Stimulated activated naive CD4-positive, alpha-beta T cell treated with Interleukin-2 at 50 U/mL for 16 hours (primary cell): ENCODE measurements at places on chromosomes 11 and 22.

GRCh38 chr22:39738746-39739145 lies 154.8 kb downstream of the ENTHD1 start:
- no peak for DNase-seq

GRCh38 chr11:18912883-18913282 lies 26.3 kb downstream of the MRGPRX1 start:
- no peak for DNase-seq

DNA sequence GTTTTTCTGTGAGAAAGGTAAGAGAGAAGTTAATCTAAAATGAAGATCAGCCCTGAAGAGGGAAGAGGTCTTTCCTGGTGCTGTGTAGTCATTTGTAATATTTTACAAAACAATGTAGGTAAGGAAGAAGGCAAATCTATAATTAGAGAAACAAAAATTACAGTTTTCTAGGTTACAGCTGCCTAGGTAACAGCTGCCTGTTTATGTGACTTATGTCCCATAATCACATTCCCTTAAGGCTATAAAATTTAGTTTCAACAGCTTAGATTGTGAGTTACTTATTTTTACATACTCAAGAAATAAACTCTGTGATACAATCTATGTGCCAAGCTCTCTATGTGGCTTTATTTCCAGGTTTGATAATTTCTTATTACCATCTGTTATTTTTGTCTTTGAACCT lies 19.8 kb downstream of the LUZP2 start:
- no peak for DNase-seq

DNA sequence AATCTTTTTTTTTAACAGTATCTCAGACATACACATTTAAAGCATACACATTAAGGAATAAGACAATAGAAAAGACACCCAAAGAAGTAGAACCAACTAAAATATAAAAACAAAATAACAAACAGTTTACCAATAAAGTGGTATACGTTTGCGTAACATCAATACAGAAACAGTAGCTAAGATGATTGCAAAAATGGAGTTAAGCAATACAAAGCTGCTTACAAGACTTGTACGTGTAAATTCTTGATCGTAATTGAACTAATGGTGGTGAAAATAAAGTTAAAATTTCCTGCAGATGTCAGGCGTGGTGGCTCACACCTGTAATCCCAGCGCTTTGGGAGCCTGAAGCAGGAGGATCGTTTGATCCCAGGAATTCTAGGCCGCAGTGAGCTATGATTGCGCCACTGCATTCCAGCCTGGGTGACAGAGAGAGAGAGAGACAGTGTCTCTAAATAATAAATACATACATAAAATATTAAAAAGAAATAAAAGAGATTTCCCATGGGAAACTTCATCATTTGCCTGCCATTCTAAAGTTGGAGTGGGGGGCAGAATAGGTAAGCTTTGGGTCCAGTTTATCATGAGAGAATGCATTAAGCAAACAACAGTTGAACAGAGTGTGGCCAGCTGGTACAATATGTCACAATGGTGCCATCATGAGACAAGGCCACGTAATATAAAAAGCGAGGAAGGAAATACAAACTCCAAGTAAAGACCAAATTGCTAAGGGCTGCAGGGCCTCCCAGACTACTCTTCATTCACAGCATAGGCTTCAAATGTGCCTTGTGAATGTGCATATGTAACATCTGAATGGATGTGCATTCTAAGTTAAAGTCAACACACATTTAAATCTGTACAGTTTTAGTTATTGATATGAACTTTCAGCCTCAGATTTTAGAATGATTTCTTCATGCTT lies 38.9 kb upstream of the EED start:
- DNase-seq = no peak

DNA sequence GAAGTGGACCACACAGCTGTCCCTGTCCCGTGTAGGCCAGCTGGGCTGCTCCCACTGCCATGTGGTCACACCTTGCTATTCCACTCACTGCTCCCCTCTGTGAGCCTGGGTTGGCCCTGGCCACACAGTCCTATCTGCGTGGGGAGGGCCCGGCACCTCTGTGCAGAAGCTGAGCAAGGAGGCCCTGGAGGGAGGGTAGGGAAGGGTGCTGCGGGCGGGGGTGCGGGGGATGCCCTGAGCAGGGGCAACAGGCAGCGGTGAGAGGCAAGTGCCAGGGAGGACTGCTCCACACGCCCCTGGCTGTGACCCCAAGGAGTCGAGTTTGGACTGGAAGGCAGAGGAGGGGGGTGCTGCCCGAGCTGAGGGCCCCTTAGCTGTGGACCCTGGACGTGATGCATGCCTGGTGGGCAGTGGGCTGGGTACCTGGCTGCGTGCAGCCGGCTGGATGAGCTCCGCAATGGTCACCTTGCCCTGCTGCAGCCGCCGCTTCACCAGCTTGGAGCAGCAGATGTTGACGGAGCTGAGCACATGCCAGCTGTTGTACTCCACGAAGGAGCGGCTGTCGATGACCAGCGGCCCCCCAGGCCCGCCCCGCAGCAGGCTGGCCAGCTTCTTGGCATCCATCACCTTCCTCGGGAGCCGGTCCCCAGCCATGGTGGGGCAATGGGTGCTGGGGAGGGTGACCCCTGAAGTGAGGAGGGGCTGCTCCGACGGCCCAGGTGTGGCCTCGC lies 6.7 kb downstream of the DUSP8 start:
- DNase-seq = no peak

GRCh38 chr11:122202951-122203456 lies 87.0 kb upstream of the BLID start:
- DNase-seq = peak; percentile 3

DNA sequence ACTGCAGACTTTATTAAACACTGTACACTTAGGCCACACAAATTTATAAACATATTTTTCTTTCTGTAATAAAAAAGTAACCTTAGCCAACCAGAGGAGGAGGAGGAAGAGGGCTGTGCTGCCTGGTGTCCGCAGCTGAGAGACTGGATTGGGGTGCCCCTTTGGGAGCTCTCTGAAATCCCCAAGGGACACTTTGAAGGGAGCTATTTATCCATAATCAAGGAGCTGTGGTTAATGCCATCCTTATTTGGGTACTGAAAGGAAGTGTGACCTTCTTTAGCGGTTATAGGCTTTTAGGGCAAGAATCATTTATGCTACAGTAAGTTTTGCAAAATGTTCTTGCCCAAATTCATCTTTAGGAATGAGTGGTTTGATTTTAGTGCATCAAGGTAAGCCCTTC lies 125.8 kb downstream of the RASSF10 start:
- no peak for DNase-seq

DNA sequence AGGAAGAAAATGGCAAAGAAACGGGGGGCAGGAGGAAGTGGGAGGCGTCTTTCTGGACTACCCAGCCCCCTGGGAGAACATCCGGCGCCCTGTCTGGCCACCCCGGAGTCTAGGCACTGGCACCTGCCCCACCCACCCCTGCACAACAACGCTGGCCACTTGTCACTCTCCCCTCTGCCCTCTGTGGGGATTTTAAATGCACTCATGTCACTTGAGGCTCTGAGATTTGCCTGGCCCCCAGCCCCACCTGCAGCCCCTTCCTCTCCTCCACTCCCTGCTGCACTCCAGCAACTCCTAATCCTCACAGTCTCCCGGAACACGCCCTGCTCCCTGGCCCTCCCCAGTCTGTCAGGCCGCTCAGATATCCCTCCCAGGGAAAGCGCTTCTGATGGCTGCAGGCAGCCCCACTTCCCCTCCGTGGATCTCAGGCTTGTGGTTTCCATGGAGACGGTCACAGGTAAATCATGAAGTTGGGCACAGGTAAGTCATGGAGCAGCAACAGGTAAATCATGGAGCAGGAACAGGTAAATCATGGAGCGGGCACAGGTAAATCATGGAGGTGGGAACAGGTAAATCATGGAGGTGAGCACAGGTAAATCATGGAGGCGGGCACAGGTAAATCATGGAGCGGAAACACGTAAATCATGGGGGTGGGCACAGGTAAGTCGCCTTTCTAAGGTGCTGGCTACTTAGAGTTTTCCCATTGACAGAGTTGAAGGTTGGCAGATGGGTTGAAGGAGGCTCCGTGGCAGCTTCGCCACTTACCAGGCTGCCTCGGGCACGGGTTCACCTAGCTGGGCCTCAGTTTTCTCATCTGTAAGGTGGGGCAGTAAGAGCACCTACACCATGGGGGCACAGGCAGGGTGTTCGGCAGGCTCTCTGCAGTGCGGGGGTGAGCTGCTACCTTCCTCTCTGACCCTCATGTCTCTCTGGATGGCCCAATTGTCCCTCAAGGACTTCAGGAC lies 79.0 kb upstream of the SHISAL1 start:
- no peak for DNase-seq

GRCh38 chr22:49321477-49322055 lies 506.1 kb downstream of the BRD1 start:
- DNase-seq = no peak

GRCh38 chr22:21051145-21051830 lies 5.5 kb downstream of the LRRC74B start:
- no peak for DNase-seq

GRCh38 chr11:70503468-70504221 lies 105.3 kb downstream of the CTTN start:
- DNase-seq = no peak

- no peak for DNase-seq
Observed at GRCh38 chr22:23784215-23784732, 2.5 kb upstream of the SMARCB1 start.

DNA sequence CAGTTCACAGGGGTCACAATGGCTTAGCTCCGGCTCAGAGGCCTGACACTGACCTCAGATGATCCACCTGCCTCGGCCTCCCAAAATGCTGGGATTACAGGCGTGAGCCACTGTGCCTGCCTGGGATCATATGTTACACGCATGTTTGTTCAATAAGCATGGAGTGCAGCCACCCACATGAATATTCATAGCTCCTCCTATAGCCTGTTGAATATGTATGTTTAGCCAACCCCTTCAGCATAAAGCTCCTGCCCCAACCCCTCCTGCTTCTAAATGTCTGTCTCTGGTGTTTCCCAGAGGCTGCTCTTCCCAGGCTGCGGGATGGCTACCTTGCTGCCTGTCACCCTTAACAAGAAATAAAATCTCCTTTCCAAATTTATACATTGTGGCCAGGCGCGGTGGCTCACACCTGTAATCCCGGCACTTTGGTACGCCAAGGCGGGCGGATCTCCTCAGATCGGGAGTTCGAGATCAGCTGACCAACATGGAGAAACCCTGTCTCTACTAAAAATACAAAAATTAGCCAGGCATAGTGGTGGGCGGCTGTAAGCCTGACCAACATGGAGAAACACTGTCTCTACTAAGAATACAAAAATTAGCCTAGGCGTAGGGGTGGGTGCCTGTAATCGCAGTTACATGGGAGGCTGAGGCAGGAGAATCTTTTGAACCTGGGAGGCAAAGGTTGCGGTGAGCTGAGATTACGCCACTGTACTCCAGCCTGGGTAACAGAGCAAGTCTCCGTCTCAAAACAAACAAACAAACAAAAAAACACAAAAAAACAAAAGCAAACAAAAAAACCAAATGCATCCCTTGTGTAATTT lies 1.1 kb upstream of the APOBEC3F start:
- DNase-seq = no peak

DNA sequence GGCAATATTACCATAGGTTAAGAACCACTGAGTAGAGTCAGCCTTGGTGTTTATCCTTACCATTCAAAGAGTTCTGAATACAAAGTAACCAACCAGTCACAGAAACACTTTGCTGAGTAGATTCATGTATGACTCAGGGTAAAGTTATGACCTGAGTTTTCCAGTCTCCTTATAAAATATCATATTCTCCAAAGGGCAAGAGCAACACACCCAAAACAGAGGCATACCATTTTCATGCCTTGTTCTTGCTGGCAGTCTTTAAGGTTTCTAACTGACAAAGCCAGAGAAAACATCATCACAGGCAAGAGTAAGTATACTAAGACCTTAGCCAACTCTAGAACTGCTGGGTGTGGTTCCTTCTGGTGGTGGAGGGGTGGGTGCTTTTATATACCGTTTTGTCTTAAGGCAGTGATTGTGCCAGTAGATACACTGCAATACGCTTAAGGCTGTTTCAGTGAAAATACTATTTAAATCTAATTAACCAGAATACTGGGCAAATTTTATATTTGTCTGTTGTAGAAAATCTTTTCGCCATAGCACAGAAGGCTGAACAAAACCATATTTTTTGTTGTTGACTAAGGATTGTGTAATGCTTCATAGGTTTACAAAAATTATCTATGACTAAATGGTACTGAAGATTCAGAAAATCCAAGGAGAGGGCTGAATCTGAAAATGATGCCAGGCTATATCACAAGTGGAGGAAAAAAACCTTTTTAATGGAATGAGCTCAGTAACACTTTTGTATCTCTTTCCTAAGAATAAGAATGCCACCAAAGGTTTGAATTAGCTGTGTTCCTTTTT lies 3.0 kb downstream of the ATL3 start:
- DNase-seq = no peak

DNA sequence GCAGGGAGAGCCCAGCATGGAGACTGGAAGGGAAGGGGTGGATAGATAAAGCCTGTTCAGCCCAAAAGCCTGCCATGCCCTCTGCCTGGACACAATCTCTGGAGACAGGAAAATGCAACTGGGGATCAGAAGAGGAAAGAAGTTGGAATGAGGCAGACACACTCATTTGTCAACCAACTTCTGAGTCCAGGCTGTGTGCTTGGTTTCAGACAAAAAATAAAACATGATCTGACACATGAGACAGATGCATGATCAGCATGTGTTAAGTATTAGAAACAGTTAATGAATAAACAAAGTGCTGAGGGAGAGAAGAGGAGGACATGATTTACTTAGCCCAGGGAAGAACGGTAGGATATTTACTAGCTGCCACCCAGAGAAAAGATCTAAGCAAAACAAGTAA lies 839 bp downstream of the LRRN4CL start:
- DNase-seq = no peak

DNA sequence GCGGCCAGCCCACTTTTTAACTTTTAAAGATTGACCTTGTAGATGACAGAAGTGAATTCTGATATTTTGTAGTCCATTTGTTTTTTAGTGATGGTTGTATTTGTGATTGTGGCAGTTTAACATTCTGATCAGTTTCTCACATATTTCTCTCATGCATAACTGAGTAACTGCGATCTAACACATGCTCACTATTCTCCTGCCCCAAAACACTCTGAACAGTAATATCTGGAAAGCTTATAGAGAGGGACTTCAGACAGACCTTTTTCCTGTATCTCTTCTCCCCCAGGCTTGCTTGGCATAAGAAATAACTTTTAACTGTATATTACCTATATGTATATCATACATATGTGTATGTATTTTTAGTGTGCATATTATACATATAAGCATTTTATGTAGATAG lies 37.3 kb upstream of the MYO18B start:
- no peak for DNase-seq

GRCh38 chr11:125074511-125075241 lies 11.6 kb downstream of the SLC37A2 start:
- no peak for DNase-seq

- DNase-seq = no peak
Observed at GRCh38 chr11:72454791-72455190, 20.5 kb upstream of the CLPB start.

GRCh38 chr11:129840236-129840635 lies 24.6 kb downstream of the TMEM45B start:
- no peak for DNase-seq

- DNase-seq = no peak
Observed at GRCh38 chr11:107840129-107840484, 18.5 kb downstream of the SLC35F2 start.

GRCh38 chr11:503179-503981 lies 3.7 kb downstream of the RNH1 start:
- DNase-seq = peak; percentile 50

- no peak for DNase-seq
Observed at GRCh38 chr11:117691218-117691514, 105.8 kb downstream of the DSCAML1 start.
